NCI-H524 (cell line): ENCODE measurements at places on chromosomes 5 and 9.

DNA sequence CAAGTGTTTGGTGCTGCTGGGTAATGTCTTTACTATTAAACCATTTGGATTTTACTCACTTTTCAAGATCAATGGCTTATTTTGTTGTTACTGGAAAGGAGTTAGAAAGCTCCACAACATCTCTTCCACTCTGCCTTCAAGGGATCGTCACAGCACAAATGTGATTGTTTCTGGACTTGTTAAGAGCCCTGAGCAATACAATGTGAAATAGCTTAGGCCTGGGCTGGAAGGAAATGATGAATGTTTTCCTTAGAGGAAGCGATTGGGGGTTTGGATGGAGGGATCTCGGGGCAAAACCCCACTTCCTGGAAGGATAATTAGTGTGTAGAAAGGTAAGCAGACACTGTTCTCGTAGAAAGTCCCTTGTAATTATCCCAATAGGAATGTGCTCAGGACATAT lies 59.3 kb upstream of the MYO10 start:
- DNase-seq, result no peak

DNA sequence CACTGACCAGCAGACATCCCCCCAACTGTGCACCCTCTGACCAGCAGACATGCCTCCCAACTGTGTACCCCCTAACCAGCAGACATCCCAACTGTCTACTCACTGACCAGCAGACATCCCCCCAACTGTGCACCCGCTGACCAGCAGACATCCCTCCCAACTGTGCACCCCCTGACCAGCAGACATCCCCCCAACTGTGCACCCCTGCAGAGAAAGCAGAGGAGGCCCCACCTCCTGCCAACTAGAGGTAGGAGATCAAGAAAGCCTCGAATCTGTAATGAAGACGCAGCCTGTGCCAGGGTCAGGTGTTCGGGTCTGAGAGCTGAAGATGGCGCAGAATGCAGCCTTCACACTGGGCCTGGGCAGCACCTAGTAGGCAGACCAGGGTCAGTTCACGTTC lies 29.8 kb upstream of the NSMF start:
- DNase-seq, result no peak

DNA sequence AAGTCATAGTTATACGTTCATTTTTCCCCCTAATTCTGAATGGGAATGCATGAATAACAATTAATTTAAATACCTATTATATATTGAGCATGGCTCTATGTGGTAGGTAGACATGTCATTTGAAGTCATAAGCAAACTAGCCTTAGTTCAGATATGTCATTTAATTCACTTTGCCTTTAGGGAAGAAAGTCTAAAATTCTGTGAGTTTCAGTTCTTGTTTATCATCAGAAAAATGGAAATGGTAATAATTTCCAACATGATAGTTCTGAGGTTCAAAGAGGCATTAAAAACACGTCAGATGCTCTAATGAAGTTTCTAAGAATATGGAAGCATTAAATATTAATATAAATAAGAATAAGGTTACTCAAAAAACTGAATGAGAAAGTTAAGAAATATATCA lies 13.1 kb upstream of the ANXA1 start:
- no peak for DNase-seq

- DNase-seq, result no peak
Observed at GRCh38 chr9:97594381-97594921, 38.7 kb downstream of the TSTD2 start.

- DNase-seq, result no peak
Observed at GRCh38 chr5:97192580-97193354, 9.7 kb upstream of the RIOK2 start.
